ENCODE measurements at places on chromosomes 13 and 19.

DNA sequence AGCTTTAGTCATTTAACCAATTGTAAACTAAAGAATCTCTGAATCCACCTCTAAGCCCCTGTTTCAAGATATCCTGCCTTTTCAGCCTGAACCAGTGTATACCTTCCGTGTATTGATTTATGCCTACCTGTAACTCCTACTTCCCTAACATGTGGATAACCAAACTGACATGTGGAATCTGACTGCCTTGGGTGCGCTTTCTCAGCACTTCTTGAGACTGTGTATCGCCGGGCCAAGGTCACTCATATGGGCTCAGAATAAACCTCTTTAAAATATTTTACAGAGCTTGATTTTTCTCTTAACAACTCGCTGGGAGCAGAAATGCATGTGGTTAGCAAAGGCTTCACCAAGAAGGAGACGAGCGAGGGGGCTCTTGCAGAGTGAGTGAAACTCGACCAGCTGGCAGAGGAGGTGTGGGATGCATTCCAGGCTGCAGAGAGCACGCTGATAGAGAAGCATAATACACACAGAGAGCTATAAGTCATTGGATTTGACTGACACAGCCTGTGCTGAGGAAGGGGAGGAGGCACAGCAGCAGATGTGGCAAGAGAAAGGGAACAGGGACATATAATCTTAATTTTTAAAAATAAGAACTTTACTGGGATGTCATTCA, 268.2 kb upstream of the MAB21L1 start:
- DNase-seq: no peak

GRCh38 chr13:91468301-91468700, 69.9 kb downstream of the GPC5 start:
- DNase-seq: peak; percentile 26

- no peak for DNase-seq
These were observed 3.2 kb downstream of the CEACAM5 start for GRCh38 chr19:41711376-41712261.

GRCh38 chr19:16896146-16897028, 7.6 kb downstream of the F2RL3 start:
- DNase-seq: no peak

- DNase-seq: no peak
These were observed 222.3 kb upstream of the SOX1 start for GRCh38 chr13:111844682-111845081.

- no peak for DNase-seq
These were observed 159.4 kb downstream of the KLF5 start for GRCh38 chr13:73218181-73218580.

GRCh38 chr19:28307487-28307886, 905.5 kb downstream of the UQCRFS1 start:
- DNase-seq: no peak

- DNase-seq: no peak
These were observed 1.7 kb downstream of the YJEFN3 start for GRCh38 chr19:19530423-19530804.

DNA sequence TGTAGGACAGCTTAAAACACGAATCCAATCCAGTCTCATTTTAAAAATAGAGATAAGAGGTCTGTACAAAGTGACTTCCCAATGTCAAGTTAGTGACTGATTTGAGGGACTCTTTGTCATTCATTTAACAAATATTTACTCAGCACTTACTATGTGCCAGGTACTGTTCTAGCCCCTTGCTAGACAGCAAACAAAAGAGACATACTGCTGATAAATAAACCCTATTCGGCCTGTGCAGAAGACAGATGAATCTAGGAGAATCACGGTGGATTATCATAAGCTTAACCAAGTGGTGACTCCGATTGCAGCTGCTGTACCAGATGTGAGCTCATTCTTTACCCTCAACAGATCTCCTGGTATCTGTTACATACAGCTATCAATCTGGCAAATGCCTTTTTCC, 6.4 kb upstream of the ELF1 start:
- no peak for DNase-seq

- DNase-seq: no peak
These were observed 12.0 kb downstream of the TGDS start for GRCh38 chr13:94583926-94584325.

- DNase-seq: peak; percentile 71
These were observed 2.6 kb downstream of the MBNL2 start for GRCh38 chr13:97224544-97225300.

GRCh38 chr19:42360787-42361544, 29.1 kb downstream of the CNFN start:
- DNase-seq: no peak

- DNase-seq: no peak
These were observed 27.5 kb upstream of the TEX29 start for GRCh38 chr13:111292710-111293485.

GRCh38 chr13:94217370-94217769, 262.1 kb downstream of the DCT start:
- DNase-seq: no peak

DNA sequence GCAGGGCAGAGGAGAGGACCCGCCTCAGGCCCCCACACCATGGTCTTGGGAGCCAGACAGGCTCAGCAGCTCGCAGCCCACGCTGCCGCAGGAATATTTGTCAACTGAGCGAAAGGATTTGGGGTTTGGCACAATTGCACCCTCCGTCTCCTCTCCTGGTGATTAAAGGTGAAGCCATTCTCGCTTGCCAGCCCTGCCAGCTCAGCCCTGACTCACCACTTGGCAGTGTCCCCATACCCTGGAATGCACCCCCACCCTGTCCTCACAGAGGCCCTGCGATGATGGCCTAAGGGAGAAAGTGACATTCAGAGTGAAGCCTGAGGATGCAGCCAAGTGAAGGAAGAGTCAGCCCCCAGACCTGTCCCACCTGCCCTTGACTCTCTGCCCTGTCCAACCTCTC, 18.8 kb downstream of the CYTH2 start:
- DNase-seq: peak; percentile 93

DNA sequence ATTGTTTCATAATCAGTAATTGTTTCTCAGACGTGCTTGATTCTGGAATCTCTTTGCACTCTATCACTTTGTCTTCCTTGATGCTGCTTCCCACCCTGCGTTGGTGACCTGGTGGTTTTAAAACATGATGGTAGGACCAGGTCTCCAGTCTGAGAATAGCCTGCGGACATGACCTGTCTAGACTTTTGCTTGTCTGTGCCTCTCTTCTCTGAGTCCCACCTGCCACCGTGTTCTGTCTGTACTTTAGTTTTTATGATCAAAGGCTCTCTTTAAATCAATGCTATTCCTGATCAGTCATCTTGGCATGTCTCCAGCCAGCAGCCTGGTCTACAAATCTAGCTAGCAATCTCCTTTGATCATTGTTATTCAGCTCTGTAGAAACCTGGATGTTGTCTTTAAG, 933.9 kb downstream of the DIAPH3 start:
- DNase-seq: no peak

DNA sequence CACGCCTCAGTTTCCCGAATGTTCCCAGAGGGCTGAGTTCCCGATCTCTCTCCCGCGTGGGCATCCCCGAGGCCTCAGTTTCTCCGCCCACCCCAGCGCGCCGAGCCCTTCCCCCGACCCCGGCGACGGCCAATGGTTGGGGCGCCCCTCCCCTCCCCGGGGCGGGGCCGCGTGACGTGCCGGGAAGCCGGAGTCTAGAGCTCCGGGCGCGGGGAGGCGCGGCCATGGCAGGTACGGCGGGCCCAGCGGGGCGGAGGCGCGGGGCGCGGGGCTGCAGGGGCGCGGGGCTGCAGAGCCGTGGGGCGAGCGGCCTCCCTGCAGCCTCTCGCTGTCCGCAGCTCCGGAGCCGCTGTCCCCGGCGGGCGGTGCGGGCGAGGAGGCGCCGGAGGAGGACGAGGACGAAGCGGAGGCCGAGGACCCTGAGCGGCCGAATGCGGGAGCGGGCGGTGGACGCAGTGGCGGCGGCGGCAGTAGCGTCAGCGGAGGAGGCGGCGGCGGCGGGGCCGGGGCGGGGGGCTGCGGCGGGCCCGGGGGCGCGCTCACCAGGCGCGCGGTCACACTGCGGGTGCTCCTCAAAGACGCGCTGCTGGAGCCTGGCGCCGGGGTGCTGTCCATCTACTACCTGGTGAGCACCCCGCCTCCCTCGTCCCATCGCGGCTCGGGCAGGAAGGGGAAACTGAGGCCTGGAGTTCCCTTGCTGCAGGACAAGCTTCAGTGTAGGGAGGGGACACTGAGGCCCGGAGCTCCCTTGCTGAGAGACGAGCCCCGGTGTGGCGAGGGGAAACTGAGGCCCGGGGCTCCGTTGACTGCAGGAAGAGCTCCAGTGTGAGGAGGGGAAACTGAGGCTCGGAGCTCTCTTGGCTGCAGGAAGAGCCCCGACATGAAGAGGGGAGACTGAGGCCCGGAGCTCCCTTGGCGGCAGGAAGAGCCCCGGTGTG, at the start of gene MPND:
Gene MPND, plus strand, starts transcription at position 193 of the 938 bp plus-strand sequence. Its CDS starts 32 bp downstream, at position 225.
- DNase-seq: peak; percentile 76
